ENCODE measurements at places on chromosomes 12 and 14.

DNA sequence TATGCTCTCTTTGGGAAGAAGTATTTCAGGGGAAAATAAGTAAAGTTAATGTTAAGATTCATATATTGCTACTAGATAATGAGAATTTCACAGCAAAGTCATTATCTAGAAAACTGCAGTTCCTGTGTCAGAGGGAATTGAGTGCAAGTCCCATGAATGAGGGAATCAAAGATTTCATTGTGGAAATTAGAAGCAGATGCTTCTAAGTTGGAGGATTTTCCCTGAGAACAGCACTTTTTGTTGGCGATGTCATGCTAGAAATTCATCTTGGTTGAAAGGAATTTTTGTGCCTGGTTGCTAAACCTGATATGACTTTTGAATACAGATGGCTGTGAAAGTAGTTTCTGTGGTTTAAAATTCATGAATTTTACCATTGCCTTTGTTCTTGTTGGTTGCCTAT lies 25.6 kb downstream of the FRMD6 start:
- DNase-seq = no peak

GRCh38 chr12:107990325-107990724 lies 138.8 kb upstream of the WSCD2 start:
- peak; percentile 39 for DNase-seq

- no peak for DNase-seq
Measured at GRCh38 chr12:115212356-115212755, 528.4 kb upstream of the TBX3 start.

GRCh38 chr12:7844116-7844515 lies 28.6 kb downstream of the SLC2A14 start:
- DNase-seq = no peak

DNA sequence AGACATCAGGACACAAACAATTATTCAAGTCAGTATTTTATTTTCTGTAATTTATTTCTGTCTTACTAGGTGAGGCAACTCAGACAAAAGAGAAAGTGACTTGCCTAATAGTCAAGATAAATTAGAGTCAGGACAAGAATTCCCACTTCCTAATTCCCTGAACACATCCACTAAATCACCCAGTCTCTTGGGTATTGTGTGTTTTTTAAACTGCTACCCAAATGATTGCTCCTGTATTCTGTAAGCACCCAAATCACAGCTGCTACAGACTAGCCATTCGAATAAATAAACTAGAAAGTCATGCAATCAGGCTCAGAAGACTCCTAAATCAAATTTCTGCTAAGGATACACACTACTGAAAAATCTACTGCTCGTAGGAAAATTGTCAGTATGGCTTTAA lies 263.0 kb downstream of the DUSP6 start:
- DNase-seq = no peak

GRCh38 chr12:56346675-56347074 lies 8.0 kb downstream of the IL23A start:
- no peak for DNase-seq

DNA sequence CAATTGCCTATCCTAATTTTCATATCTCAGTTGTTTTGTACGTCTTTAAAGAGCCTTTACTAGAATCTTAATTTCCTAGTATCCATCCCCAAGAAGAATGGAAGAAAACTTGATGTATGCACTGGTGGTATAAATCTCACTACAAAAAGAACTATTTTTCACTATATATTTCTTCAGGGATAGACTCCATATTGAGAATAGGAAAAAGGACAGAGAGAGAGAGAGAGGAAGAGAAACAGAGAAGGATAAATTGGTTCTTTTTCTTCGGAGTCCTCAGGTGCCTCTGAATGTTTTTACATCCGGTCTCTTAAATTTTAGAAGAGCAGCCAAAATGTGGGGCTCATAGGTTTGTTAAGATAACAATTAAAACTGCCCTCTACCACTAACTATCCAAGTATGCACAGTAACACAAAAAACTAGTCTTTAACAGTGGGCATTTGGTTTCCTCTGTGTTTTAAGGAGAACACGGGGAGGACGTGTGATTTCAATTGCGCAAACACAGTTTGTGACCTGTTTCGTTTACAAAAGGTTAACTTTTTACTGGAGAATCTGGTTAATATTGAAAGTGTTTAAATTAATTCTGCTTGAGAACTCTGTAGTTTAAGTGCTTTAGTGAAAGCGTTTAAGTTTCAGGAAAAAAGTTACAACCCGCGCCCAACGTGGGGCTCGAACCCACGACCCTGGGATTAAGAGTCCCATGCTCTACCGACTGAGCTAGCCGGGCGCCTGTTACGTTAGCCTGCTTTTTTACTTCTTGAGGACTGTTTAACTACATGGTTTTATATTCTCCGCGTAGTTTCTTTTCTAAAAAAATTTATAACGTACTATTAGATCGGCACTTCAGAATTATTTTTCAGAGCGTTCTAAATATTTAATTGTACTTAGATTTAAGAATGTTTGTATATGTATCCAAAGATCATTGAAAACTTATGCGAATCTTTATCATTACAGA lies 5.1 kb upstream of the PSMA3 start:
- peak; percentile 80 for DNase-seq
